Activated CD8-positive, alpha-beta memory T cell treated with anti-CD3 and anti-CD28 coated beads for 4 hours (primary cell): ENCODE measurements at places on chromosomes 1 and 21.

DNA sequence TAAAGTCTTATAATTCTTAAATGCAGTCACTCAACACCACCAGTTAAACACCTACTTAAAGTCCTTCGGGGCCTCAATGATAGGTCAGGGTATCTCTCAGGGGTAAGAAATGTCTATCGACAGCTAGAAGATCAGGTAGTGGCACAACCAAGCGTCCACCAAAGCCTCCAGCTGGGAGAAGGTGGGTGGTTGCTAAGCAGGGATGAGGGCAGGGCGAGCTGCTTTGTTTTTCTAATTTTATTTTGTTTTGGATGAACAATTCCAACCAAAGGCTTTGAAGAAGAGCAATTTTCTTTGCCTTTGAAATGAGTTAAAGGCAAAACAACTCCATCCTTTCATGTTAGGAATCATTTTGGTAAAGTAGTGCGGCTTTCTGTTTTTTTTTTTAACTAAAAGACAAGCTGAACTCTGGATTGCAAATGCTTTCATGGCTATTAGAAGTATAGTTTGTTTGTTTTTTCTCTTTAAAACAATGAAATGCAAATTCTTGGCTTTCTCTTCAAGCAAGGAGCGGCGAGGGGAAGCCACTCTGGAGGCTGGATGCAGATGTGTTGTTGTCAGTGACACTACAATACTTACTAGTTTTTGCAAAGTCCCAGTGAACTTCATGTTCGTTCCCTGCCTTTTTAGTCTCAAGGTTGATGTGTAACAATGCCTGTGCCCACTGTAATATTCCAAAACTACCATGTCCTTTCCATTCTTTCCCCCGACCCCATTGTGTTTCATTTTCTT, 106.0 kb downstream of the MRPS6 start:
- no peak for DNase-seq

GRCh38 chr1:26544126-26544525, 14.6 kb downstream of the RPS6KA1 start:
- no peak for DNase-seq

- DNase-seq, result no peak
Measured at GRCh38 chr1:160646711-160647328, at the start of gene SLAMF1. Gene SLAMF1 (minus strand): TSS chr1:160647044. CDS start chr1:160646945, 99 bp downstream.

GRCh38 chr1:228087771-228088251, 5.3 kb downstream of the ARF1 start:
- DNase-seq, result no peak

GRCh38 chr1:25183126-25183980, 48.9 kb downstream of the SYF2 start:
- DNase-seq, result no peak

DNA sequence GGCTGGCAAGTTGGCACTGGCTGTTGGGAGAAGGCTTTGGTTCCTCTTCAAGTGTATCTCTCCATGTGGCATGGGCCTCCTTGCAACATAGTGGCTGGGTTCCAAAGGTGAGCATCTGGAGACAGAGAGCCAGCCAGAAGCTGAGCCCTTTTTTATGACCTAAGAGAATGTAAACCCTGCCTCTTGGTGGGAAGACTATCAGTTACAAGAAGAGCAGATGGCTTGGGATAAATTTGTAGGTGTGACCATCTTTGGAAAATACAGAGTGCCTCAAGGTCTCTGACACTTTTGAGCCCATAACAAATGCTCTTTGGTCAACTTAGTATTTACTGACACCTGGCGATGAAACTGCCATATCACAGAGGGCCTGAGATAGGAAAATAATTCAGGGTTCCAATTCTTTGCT, 31.4 kb upstream of the PRELP start:
- no peak for DNase-seq

DNA sequence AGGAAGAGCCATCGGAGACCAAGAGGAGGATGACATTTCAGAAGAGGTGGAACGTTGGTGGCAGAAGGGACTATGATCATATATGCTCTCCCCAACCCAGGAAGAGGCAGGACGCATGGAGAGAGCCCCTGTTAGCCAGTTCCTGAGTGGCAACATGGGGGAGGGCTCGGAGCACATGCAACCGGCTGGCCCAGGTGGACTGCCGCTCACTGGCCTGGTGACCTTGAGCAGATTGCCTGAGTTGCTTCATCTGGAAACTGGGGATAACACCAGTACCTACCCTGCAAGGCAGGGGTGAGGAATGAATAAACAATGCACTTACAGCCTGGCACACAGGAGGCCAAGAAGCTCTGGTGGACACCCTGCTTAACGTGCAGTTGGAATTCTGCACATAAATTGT, 29.0 kb downstream of the SYT6 start:
- no peak for DNase-seq

GRCh38 chr21:25508364-25508763, 98.9 kb downstream of the MRPL39 start:
- DNase-seq, result no peak

GRCh38 chr1:228365271-228366061, 41.2 kb downstream of the TRIM11 start:
- no peak for DNase-seq

- no peak for DNase-seq
Measured at GRCh38 chr1:25003000-25003399, 72.9 kb upstream of the RUNX3 start.

DNA sequence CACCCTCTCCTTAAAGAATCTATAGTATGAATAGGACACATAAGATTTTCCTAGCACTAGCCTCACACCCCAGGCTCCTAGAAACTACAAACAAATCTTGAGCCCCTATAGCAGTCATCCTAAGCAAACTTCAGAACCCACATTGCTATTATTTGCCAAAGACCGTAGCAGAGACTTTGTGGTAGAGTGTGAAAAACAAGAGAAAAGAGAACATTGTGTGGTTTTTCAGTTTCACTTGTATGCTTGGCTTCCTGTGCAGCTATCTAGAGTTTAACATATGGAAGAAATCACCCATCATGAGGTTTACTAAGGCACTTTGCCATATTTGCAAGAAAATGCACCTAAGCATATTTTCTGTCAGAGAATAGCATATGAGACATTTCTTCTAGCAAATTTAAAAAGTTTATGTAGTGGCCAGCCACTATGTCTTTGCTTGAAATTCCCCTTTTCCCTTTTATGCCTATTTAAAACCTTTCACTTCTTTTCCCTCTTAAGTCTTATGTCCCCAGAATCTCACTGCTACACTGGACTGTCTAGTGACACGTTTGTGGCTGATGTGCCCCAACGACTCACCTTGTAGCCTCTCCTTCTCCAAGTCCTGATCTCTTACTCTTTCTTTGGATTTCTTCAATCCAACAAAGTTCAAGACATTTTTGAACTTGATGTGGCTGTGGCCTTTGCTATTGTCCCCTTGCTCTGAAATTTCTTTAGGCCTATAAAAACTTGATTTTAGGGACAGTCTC, 25.6 kb downstream of the CCDC190 start:
- DNase-seq, result no peak

DNA sequence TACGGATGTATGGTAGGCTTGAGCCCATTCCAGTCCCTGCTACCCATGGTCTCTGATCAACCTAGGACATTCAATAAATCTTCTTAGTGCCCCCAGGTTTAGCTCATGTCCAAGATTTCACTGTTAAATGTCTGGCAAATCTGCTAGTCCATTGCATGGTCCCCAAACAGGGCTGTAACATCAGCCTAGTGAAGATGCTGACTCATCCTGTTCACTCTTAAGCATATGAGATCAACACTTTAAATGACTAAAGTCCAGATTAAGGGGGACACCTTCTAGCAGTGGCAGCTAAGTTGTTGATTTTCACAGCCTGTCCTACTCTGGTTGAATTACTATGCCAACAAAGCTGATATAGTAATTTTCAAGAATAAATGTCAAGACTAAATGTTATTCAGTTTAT, 46.5 kb upstream of the NUF2 start:
- DNase-seq, result no peak

GRCh38 chr1:202697038-202697437, 13.2 kb downstream of the SYT2 start:
- DNase-seq, result no peak

GRCh38 chr1:51517361-51518032, 1.6 kb downstream of the EPS15 start:
- no peak for DNase-seq

DNA sequence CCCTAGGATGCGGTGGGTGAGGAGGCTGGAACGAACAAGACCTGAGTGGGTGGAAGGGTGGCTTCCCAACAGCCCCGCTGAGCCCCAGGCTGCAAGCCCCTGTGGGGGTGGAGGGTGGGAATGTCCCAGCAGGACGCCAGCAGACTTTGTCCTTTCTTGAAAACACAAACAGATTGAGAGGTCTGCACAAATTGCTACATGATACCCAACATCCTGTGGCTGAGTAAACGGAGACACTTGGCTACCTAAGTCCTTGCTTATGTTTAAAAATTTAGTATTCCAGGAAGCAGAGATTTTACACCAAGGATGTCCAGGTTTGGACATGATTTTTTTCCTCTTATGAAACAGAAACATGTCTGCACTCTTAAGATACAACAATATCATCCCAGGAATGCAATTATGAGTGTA, 11.8 kb upstream of the F3 start:
- no peak for DNase-seq

- DNase-seq, result no peak
Measured at GRCh38 chr1:93653656-93654055, 28.0 kb downstream of the BCAR3 start.

DNA sequence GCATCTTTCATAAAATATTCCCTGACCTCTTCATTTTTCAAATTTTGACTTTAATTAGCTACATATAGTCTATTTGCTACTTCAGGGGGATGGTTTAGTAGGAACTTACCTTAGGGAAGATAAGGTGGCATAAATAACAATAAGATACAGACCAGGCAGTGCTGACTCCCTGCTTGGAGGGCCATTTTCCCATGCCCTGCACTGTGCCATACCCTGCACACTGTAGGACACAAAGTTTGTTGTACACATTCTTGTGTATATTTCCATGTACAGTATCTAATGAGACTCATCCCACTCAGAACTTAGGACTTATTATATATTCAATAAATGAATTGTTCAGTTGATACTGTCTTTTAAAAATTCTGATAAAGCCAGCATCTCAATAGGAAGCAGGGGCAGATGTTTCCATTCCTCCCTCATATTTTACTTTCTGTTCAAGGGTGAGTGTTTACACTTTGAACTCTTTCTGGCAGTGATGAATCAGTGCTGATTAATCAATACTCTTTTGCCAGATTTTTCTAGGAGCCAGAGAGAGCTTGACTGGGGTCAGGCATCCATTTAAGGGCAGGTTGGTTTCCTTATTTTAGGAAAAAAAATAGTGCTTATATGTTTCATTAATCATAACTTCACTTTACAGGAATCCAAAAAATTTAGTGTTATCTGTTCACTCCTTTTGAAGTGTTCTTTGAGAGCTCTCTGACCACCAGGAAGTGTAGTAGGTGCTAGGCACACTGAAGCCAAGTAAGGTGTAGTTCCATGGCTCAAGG, 30.6 kb downstream of the MPZL1 start:
- no peak for DNase-seq

GRCh38 chr1:64403331-64403730, 66.6 kb upstream of the CACHD1 start:
- DNase-seq, result no peak

DNA sequence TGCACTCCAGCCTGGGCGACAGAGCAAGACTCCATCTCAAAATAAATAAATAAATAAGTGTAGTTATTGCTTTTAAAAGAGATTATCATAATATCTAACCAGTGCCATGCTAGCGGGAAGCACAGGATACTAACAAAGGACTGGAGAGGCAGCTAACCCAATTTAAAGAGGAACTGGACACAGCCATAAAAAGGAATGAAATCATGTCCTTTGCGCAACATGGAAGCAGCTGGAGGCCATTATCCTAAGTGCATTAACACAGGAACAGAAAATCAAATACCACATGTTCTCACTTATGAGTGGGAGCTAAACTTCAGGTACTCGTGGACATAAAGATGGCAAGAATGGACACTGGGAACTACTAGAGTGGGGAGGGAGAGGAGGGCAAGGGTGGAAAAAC, 54.9 kb downstream of the TM2D1 start:
- no peak for DNase-seq
